ENCODE measurements at places on chromosomes 3 and 15.

DNA sequence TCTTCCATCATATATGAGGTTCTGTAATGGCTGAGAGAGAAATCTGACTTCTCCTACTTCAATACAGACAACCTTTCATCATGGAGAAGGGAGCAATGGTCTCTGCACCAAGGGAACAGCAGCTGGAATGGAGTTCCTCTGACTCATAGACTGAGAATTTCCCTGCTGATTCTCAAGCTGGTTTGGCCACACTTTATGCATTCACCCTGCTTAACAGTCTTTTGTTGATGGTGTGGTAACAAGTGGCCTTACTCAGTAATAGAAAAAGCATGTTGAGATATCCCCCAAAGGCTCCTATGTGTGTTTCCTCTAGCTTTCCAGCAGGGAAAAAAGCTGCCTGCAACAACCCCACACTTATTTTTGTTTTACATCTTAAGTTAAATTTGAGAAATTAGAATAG, 138.1 kb downstream of the GREM1 start:
- no peak for DNase-seq

DNA sequence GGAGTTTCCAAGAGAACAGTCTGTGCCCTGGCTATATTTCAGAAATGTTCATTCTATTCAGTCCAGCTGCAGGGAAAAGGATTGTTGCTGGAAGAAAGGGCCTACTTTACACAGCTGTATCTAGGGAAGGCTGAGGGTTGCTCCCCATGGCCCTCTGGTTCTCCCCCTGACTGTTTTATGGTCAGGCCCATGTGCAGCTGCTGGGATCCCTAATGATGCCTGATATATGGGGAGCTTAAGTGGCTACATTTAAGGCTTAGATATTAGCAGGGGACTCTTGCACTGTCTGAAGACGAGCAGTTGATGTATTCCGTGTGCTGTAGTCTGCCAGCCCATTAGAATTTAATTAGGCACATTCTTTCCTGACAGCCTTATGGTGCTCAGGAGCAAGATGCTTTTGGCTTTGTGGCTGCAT, 72.0 kb downstream of the FAM43A start:
- DNase-seq: no peak

DNA sequence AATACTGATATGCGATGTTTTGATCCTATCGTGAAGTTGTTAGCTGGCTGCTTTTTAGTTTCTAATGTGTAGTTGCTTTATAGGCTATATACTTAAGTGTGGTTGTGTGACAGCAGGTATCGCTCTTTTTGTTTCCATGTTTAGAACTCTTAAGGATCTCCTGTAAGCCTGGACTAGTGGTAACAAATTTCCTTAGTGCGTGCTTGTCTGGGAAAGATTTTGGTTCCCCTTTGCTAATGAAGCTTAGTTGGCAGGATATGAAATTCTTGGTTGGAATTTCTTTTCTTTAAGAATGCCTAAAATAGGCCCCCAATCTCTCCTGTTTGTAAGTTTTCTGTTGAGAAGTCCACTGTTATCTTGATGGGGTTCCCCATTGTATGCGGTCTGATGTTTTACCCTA, 173.6 kb downstream of the DOCK3 start:
- no peak for DNase-seq

- no peak for DNase-seq
Measured at GRCh38 chr3:123448536-123449101, at the start of gene ADCY5. ADCY5 (minus strand) TSS chr3:123449090; CDS start chr3:123448545, 545 bp downstream.

DNA sequence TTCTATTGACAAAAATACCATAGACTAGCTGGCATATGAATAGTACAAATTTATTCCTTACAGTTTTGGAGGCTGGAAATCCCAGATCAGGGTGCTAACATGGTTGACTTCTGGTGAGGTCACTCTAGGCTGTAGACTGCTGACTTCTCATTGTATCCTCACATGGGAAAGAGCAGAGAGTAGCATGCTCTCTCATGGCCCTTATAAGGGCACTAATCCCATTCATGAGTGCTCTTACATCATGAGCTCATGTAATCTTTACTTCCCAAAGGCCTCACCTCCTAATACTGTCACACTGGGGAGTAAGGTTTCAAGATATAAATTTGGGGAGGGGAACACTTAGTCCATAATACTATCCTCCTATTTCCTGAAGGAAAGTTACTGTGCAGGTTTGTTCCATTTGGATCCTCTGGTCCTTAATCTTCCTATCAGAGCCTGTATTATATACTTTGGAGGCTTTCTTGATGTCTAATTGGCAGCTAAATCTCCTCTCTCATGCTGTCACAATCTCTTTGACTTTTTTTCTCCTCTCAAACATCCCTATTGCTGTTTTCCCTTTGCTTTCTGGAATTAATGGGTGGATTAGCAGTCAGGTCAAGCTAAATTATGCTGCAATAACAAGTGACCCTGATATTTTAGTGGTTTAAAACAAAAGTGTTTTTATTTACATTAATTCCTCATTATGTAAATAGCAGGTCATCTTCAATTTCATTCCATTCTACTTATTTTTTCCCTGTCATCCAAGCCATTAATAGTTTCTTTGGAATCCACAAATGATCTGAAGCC, 23.1 kb upstream of the LEKR1 start:
- DNase-seq: no peak

GRCh38 chr15:64476550-64476949, 16.2 kb downstream of the ZNF609 start:
- DNase-seq: no peak

- DNase-seq: peak; percentile 56
Measured at GRCh38 chr3:139427283-139428060, 38.0 kb upstream of the COPB2 start.

- DNase-seq: no peak
Measured at GRCh38 chr15:48630245-48630644, 15.3 kb downstream of the FBN1 start.

- peak; percentile 50 for DNase-seq
Measured at GRCh38 chr15:82810061-82810889, 847 bp downstream of the WHAMM start.

DNA sequence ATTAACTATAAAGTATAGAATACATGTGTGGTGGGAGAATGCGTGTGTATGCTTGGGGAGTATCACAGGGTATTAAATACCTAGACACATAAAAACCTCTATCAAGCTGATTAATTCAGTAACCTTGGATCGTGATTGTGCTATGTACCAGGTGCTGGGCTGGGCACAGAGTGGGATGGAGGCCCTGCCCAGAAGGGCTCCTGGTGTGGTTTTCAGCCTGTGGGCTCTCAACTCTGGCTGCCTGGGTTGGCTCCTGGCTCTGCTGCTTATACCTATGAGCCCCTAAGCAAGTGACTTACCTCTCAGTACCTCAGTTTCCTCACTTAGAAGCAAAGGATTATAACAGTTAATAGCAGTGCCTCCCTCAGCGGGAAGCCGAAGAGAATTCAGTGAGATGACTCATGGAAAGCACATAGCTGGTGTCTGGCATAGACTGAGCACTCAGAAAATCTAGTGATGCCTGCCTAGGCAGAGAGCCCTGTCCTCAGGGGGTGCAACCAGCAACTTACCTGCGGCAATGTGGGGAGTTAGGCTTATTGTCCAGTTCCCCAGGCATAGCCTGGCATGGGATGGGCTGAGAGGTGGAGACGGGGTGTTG, 90.6 kb upstream of the MYZAP start:
- no peak for DNase-seq

- no peak for DNase-seq
Measured at GRCh38 chr15:34773917-34774316, 19.1 kb upstream of the GJD2 start.

DNA sequence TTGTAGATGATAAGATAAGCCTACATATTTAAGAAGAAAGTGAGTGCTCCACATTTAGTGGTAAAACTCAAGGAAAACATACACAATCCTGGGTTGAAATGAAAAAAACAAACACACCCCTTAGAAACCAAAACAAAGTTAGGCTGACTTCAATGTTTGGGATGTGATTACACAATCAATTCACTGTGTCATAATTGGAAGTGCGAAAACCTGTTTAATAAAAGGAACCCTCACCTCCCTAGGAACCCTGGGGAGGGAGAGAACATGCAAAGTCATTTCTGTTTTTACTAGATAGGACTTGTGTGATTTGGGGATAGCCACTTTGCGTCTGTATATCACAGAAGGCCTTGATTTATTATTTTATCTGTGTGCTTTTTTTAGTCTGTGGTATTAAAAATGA, 275.0 kb downstream of the NFKBIZ start:
- DNase-seq: no peak

GRCh38 chr3:42786212-42786611, 13.2 kb upstream of the CCDC13 start:
- no peak for DNase-seq

- DNase-seq: no peak
Measured at GRCh38 chr3:57017459-57017845, 43.0 kb upstream of the SPATA12 start.

DNA sequence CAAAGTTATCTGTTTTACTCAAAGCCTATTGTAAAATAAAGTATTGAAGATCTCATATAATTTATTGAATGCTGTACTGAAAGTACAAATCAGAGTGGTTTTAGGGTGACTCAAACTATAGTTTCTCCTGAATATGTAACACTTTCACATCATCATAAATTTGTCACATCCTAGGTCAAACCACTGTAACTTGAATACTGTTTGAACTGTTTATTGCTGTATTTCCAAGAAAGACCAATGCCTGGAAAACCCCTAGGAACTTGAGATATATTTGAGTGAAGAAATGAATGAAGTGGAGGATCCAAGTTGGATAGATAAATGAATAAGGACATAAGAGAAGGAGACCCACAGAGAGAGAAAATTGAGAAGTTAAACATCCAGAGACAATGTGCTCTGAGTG, 348.2 kb downstream of the GRM7 start:
- no peak for DNase-seq

GRCh38 chr15:99476413-99477222, 89.2 kb upstream of the MEF2A start:
- peak; percentile 9 for DNase-seq

- peak; percentile 12 for DNase-seq
Measured at GRCh38 chr3:49841126-49841696, 15.2 kb downstream of the TRAIP start.

GRCh38 chr15:80437334-80437891, 33.2 kb downstream of the ARNT2 start:
- no peak for DNase-seq

- no peak for DNase-seq
Measured at GRCh38 chr3:66473692-66474091, 27.1 kb downstream of the LRIG1 start.

- DNase-seq: no peak
Measured at GRCh38 chr3:72590732-72591221, 257.5 kb downstream of the SHQ1 start.

- no peak for DNase-seq
Measured at GRCh38 chr15:63381301-63382204, at the start of gene CA12. CA12 (minus strand) TSS chr15:63381846; CDS start chr15:63381720, 126 bp downstream.

DNA sequence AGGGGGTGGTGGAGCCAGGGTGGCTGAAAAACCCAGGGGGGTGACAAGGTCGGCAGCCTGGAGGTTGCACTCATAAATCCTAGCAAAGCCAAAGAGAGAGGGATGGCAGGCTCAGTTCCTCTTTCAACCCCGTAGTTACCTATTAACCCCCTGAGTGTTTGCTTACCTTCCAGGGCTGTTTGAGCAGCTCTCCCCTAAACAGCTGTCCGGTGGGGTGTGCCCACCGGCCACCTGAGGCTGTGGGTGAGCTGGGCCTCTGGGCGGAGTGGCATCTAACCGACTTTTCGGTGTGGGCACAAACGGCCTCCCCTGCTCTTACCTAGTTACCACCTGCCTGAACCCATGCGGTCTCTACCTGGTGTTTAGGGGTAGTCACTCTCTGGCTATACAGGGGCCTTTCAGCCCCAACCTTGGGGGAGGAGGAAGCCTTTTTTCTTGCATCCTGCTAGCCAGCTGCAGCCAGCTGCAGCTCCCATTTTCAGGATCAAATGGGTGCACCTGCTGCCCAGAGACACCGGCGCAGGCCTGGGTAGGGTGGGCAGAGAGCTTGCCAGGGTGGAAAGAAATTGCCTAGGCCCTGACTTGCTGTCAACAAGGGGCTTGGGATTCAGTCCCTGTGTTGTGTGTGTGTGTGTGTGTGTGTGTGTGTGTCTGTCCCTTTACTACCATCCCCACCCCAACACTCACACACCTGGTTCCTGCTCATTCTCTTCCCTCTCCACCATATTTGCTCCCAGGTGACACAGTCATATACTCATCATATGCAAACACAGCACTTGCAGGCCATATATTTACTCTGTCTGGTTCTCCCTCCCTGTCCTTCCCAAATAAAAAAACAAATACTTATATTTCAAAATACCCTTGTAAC, 3.7 kb downstream of the DLL4 start:
- DNase-seq: no peak

DNA sequence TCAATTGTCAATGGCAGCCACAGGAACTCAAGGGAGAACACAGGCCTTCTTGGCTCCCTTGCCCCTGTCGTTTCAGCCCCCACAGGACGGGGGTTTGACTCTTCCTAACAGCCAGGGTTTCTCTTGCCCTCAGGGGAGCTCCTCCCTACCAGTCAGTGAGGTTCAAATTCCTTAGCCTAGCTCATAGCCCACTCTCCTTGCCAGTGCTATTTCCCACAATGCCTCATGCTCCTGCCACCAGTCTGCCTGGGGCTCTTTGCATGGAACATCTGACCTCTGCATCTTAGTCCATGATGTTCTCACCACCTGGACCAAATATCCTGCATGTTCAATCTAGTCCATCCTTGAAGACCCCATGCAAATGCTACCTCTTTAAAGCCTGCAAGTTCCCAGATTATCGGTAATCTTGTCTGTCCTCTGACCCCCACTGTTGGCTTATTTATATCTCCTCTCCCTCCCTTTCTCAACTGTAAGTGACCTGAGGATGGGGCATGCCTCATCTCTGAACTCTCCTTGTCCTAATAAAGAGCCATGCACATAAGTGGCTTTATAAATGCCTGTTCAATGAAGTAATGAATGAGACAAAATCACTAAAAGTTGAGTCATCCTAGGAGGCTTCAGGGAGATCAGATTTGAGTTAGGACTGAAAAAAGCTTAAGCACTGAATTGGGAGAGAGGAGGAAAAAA, 78.0 kb downstream of the MYO1E start:
- no peak for DNase-seq

- no peak for DNase-seq
Measured at GRCh38 chr3:159114582-159114981, 312.7 kb downstream of the MFSD1 start.

- DNase-seq: peak; percentile 28
Measured at GRCh38 chr3:194306771-194307640, 44.1 kb downstream of the CPN2 start.

GRCh38 chr15:76155731-76156130, 95.9 kb downstream of the TMEM266 start:
- DNase-seq: no peak

- no peak for DNase-seq
Measured at GRCh38 chr3:116342499-116342898, 102.8 kb downstream of the LSAMP start.

- no peak for DNase-seq
Measured at GRCh38 chr3:143677430-143677829, 170.8 kb downstream of the SLC9A9 start.

DNA sequence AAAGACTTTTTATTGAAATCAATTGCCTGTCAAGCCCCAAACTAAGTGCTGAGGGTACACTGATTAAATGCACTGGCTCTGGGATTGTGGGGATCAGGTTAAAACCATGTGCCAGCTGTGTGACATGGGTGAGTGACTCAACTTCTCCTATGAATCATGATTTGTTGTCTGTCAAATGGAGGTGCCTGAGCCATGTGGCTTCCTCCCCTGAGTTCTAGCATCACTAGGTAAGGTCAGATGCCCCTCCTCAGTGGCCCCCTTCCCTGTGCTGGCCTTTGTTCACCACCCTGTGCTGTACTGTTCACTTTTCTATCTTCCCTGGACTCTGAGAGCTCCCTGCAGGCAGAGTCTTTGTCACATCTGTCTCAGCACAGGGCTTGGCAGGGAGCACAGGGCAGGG, 43.6 kb upstream of the ATP2B2 start:
- no peak for DNase-seq

Data from CD4-positive, alpha-beta T cell treated with Interleukin-17A for 1 hour (primary cell).